MG63 (cell line): ENCODE measurements at places on chromosomes 3 and 15.

- DNase-seq: no peak
Measured at GRCh38 chr15:71570736-71571135, 239.6 kb upstream of the NR2E3 start.

- no peak for DNase-seq
Measured at GRCh38 chr3:109696932-109697331, 359.6 kb upstream of the DPPA4 start.

- DNase-seq: no peak
Measured at GRCh38 chr15:56286213-56286612, 42.5 kb upstream of the RFX7 start.

DNA sequence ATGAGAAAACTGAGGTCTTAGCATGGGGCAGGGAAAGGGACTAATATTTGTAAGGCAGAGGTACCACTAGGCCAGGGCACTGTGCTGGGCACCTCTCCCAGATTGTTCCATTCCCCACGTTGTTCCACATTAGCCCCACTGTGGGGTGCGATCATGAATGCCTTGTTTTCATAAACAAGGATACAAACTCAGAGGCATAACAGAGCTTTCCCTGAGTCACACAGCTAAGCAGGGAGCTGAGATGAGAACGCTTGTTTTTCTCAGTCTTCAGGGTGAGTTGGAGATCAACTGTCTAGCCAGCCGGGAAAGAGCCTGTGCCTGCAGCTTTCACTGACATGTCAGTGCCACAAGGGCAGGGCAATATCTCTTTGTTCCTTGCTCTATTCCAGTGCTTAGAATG, 47.9 kb upstream of the ITGA11 start:
- DNase-seq: peak; percentile 44

GRCh38 chr3:9846931-9847488, 3.2 kb upstream of the RPUSD3 start:
- DNase-seq: no peak

- DNase-seq: no peak
Measured at GRCh38 chr3:10651506-10651905, 146.1 kb upstream of the ATP2B2 start.

DNA sequence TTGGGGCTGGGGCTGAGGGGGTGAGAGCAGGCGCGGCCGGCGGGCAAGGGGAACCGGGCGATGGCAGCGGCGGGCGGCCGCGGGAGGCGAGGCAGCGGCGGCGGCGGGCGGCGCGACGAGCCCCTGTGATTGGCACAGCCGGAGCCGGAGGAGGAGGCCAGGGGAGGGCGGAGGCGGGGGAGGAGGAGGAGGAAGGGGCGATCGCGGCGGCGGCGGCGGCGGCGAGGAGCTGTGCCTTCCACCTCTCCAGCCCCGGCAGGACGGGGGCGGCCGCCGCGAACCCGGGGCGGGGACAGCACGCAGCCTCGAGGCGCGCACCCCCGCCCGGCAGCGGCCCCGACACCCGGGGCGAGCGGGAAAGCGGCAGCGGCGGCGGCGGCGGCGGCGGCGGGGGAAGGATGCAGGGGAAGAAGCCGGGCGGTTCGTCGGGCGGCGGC, at the start of gene SLCO3A1:
SLCO3A1 (plus strand) TSS at position 198 of the 437 bp plus-strand sequence.
- DNase-seq: peak; percentile 83

- no peak for DNase-seq
Measured at GRCh38 chr3:40494698-40495097, 11.1 kb upstream of the ZNF620 start.

- DNase-seq: peak; percentile 59
Measured at GRCh38 chr3:48018841-48019240, 2.6 kb upstream of the MAP4 start.
